ENCODE measurements at places on chromosomes 5 and 9.

GRCh38 chr5:151779531-151780125 lies 7.9 kb downstream of the G3BP1 start:
- no peak for DNase-seq

DNA sequence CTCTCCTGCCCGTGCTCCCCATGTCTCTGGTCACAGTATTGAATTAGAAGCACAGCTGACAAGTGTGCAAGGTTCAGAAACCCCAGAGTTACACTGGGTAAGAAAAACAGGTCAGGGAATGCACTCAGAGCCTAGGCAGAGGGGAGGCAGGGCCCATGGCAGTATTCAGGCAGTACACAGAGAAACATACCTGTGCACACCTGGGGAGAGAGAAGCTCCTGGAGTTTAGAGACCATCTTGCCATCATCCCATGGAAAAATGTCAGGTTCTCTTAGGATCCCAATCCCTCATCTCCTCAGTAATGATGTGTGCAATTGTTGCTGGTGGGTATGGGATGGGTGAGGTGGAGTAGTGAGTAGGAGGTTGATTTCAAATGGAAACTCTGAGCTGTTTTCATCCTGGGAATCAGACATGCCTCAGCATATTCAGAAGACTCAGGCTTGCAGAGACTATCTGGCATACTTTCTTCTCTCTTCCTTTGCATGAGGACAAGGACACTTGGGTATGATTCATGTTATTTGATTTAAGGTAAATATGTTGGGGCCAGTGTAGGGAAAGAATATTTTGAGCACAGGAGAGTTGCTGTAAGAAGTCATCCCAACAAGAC lies 228.5 kb downstream of the ESM1 start:
- DNase-seq, result no peak

DNA sequence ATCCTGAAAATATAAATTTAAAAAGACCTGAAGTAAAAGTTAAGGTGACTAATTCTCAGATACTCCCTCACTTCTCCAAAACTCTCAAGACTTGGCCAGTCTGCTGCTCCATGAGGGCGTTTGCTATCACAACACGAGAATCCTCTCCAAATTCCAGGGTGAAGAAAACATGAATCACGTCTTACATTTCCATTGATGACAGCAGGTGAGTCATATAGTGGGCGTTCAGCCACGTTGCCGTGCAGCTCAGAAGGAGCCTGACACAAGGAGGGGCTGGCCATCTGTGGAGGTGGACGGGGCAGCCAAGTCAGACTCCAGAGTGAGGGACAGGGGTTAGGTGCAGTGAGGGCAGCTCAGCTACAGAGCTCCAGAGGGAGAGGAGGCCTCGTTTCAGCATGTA lies 555.1 kb upstream of the ADAMTS16 start:
- no peak for DNase-seq

GRCh38 chr9:133282464-133283238 lies 7.7 kb upstream of the ABO start:
- DNase-seq, result no peak

GRCh38 chr9:131668439-131669268 lies 71.2 kb downstream of the RAPGEF1 start:
- DNase-seq, result peak; percentile 89

- no peak for DNase-seq
Observed at GRCh38 chr5:176673651-176674583, 26.6 kb downstream of the TSPAN17 start.

- DNase-seq, result no peak
Observed at GRCh38 chr9:112076814-112077213, 98.3 kb downstream of the SUSD1 start.

DNA sequence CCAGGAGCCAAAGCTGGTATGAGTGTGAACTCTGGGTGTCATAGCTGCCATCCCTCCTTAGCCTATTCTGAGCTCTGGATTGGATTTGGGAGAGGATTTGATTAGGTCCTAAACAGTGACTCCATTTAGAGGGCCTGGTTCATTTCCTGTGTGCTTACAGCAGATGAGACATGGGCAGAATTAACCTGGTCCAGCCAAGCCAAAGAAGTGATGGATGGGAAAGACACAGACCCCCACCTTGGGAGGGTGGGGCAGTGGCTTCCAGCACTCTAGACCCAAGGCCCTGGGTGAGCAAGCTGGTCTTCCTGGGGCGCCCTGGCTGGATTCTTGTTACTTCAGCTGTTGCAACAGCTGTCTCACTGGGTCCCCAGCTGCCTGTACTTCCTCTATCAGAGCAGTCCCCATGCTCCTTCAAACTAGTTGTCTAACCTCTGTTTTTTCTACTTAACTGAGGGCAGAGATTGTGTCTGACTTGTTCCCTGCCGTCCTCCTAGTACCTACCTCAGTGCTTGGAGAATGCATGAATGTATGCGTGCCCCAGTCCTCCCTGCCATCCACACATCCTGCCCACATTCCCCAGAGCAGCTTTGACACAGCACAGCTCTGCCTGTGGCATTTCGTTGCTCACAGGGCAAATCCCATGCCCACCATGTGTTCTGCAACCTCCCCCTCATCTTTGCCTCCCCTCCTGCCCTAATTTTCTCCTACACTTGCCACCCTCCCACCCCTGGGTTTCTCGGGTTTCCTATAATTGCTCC lies 115.9 kb downstream of the RGS3 start:
- DNase-seq, result no peak
